ENCODE measurements at places on chromosomes 5 and 9.

- peak; percentile 49 for DNase-seq
Observed at GRCh38 chr9:114779352-114779845, 26.4 kb downstream of the TNFSF15 start.

GRCh38 chr5:17680737-17681136 is 46.5 kb downstream of the TAF11L14 start:
- DNase-seq, result no peak

DNA sequence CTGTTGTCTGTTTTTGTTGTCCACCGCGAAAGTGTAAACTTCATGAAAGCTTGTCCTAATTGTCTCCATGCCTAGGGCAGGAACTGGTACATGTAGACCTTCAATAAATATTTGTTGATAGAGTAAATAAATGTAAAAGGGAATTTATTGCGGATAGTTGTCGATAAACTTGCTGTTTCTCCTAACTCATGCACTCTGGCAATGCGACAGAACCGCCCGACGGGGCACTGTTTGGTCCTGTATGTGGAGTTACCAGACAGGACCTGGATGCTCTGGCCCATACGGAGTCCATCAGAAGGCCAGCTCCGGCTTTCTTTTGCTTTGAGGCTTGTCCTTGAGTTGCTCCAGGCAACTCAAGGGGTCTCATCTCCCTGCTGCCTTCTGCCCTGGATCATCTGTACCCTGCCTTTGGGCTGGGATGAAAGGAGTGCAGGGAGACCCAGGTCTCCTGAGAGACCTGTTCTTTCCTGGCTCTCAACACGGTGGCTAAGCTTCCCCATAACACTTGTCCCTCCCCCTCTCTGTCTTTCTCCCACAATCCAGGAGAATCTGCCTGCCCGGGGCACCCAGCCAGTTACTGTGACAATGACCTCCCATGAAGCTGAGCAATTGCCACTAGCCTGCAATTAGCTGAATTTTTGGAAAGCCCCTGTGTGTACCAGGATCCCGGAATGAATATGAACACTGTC is 149.5 kb upstream of the PTCH1 start:
- DNase-seq, result peak; percentile 40

DNA sequence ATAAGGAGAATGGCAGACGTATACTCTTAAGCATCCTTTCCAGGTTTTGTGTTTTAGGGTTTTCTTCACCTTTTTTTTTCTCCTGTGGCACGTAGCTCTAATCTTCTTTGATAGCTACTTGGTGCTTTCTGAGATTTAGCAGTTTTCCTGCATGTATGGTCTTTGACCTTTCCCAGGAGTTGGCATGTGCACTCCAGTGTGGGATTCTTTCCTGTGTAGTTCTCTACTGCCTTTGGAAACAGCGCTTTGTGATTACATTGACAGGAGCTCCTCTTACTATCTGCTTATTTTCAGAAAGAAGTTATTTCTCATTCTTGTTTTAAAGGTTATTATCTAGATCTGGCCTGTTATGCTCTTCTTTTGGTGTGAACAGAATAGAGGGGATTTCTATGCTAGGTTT is 65.5 kb downstream of the UNC13B start:
- DNase-seq, result no peak

DNA sequence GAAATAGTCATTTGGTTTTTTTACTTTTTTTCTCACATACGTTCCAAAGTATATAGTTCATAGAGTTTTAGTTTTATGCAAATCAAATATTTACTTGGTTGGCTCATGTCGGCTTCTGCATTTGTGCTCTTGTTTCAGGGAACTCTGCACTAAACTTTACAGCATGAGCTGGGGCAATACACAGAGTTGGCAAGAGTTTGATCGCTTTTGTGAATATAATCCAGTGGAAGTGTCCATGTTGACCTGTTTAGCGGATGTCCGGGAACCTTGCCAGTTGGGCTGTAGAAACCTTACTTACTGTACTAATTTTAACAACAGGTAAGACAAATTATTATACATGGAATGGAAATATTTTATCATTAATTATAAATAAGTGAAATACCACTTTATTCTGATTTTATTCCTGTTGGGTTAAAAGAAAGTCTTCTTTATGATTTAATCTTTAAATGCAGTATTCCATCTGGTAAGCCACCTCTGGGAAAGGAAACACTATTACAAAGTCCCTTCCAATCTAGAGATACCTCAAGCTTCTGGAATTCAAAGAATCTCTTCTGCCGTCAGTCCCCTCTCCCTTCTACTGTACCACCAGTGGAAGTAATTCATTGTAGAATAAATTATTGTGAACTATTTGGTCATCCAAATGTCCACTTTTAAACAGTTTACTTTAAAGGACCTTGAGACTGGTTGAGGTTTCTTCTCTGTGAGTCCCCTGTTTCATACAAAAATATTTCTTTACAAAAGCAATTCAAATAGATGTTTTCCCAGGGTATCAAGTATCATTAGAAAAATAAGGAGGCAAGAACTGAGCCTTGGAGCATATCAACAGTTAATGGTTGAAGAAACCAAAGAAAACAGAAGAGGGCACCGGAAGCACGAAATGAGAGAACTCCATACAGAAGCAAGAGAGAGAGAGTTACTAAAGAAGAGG is 45.2 kb upstream of the GLIPR2 start:
- peak; percentile 51 for DNase-seq

GRCh38 chr5:16791904-16792597 is 144.0 kb downstream of the MYO10 start:
- no peak for DNase-seq

DNA sequence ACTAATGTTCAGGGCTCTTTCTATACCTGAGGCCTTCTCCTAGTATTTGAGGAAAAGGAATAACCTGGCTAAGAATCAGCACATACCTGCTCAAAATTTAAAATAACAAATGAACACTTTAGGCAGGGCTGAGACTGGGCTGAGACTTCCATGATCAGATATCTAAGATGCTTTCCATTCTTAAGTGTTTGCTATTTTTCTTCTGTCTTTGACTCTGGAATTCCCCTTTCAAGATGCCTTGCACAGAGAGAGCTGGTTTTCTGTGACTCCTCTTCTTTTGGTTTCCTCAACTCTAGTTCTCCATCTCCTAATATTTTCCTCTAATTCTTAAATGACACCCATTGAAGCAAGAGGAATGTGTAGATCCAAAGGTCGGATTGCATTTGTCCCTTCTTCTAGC is 61.1 kb downstream of the DPYSL3 start:
- DNase-seq, result no peak

- DNase-seq, result no peak
Observed at GRCh38 chr5:41369799-41370198, 140.6 kb downstream of the PLCXD3 start.

- DNase-seq, result no peak
Observed at GRCh38 chr5:140821375-140822280, at the start of gene PCDHA5. Gene PCDHA5 (plus strand): TSS chr5:140821613.

- no peak for DNase-seq
Observed at GRCh38 chr9:16613051-16613450, 257.4 kb downstream of the BNC2 start.

- DNase-seq, result no peak
Observed at GRCh38 chr5:120960510-120960909, 496.4 kb downstream of the PRR16 start.

GRCh38 chr5:151598549-151598948 is 7.4 kb upstream of the FAT2 start:
- DNase-seq, result no peak

DNA sequence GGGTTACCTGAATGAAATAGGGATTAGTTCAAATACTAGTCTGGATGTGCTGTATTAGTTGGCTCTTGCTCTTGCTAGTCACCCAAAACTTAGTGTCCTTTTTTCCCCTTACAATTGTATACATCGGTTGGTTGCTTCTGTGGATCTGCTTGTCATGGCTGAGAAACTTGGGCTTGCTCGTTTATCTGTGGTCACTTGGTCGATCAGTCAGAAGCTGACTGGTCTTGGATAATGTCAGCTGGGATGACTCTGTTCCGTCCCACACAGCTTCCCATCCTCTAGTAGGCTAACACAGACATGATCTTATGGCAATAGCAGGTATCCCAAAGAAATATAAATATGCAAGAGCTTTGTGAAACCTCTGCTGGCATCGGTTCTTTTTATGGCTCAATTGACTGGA is 807.4 kb downstream of the MAT2B start:
- DNase-seq, result no peak

DNA sequence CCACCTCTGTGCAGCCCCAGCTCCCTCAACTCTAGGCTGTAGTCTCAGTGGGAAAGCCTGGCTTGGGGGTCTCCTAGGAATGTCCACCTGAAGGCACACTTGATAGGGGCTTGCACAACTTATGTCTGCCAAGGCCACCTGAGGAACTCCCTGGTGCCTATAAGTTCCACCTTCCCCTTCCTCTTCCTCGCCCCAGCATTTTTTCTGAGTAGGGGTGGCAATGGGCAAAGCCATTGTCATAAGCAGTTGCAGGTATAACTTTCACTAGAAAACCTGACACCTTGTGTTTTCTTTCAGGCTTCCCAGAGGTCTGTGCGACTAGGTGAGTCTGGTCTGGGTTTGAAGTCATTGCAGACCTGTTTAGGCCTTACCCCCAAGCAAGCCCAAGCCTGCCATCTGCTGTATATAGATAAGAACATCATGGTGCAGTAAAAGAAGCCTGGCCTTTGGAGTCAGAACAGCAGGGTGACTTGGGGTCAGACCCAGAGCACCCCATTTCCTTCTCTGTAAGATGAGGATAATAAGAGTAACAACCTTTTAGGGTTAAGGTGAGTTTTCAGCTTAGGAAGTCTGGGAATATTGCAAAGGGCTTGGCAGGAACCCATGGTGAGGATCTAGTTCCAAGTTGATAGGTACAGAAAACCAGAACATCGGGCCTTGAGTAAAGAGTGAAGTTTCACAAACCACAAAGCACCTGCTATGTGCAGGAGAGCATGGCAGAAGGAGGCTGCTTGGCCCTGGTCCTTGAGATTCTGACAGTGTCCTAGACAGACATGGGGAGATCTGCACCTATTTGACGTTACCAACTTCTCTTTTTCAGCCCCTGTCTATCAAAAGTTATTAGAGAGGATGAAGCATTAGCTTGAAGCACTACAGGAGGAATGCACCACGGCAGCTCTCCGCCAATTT is 33.8 kb downstream of the TGFBI start:
- peak; percentile 43 for DNase-seq

GRCh38 chr5:22352493-22352892 is 500.7 kb downstream of the CDH12 start:
- DNase-seq, result no peak

- DNase-seq, result no peak
Observed at GRCh38 chr9:131018621-131019020, 9.6 kb downstream of the LAMC3 start.

- peak; percentile 3 for DNase-seq
Observed at GRCh38 chr9:27939186-27939585, 365.9 kb upstream of the C9orf72 start.

GRCh38 chr9:30661925-30662324 is 1722.5 kb upstream of the ACO1 start:
- no peak for DNase-seq

- no peak for DNase-seq
Observed at GRCh38 chr5:58828258-58828657, 245.4 kb downstream of the RAB3C start.

GRCh38 chr5:158398360-158399201 is 539.6 kb upstream of the CLINT1 start:
- DNase-seq, result no peak

DNA sequence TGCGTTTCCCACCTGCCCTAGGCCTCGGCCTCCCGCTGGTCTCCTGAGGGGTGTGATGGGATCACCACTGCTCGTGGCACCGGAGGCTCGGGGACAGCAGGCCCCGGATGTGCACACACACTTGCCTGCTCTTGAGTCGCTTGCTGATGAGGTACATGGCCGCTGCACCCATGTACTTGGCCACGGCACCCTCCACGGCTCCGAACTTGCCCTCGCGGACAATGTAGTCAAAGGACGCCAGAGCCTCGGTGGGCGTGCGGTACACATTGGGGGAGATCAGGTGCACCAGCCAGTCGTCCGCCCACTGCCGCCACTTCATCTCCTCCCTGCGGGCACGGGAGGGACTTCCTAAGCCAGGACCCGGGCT is 4.7 kb downstream of the PTGES2 start:
- DNase-seq, result no peak

DNA sequence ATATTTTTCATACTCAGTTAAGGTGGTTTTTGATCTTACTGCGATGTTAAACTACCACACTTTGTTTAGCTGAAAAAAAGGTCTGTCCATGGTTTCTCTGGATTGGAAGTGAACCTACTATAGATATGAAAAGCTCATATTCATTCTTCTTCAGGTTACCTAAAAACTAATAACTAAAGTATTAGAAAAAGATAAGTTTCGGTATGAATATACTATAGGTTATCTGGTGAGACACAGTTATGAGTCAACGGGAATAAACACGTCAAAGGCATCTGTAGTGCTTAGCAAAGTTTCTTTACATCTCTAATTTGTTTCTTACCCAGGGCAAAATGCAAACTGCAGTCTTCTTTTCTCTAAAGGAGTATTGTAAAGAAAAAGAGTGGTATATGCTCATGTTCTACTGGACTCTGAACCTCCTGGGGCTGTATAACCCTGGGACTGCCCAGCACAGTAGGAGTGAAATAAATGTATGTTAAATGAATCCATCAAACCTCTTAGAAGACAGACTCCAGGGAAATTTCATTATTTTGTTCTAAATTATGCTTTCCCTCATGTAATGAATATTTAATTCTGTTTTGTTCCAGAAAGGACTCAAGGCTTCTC is 521.9 kb downstream of the PDE4D start:
- no peak for DNase-seq

DNA sequence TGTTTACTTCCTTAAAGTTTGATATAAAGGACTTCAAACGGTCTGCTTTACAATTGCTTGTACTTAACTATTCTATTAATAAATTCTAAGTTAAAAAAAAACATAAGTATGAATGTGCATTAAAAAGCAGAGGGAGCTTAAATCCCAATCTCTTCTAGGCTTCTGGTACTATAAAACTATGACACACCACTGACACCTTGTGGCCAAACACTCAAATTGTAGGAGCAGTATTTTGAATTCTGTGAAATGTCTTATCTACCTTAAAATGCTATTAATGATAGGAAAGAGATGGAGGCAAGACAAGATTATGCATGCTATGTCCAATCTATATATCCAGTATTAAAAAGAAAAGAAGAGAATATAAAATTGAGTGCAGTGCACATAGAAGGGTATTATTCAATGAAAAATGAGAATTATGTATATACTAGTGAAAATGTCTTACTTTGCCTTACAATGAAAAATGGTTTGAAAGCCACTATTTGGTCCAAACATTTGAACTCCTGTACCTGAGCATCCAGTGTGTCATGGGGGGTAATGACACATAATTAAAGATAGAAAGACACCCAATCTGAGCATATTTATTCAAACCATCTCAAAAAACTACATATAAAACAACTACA is 87.6 kb downstream of the ERP44 start:
- peak; percentile 47 for DNase-seq

- no peak for DNase-seq
Observed at GRCh38 chr5:148923023-148923422, 96.6 kb downstream of the ADRB2 start.

DNA sequence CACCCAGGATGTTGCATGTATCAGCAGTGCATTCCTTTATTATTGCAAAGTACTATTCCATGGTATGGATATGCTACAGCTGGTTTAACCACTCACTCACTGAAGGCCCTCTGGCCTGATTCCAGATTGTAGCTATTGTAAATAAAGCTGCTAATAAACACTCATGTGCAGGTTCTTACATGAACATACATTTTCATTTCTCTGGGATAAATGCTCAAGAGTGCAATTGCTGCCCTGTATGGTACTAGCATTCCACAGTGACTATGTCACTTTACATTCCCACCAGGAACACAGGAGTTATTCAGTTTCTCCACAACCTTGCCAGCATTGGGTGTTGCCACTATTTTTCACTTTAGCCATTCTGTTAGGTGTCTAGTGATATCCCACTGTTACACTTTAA is 267.6 kb downstream of the SPOCK1 start:
- peak; percentile 3 for DNase-seq
